ENCODE measurements at places on chromosomes 16 and 17. TPM values are rescaled to one million over a fixed set of nuclear protein-coding genes. Genes with fewer than 3 reads are reported as not detected.

The DLX4 gene
- not detected for total RNA-seq

DNA sequence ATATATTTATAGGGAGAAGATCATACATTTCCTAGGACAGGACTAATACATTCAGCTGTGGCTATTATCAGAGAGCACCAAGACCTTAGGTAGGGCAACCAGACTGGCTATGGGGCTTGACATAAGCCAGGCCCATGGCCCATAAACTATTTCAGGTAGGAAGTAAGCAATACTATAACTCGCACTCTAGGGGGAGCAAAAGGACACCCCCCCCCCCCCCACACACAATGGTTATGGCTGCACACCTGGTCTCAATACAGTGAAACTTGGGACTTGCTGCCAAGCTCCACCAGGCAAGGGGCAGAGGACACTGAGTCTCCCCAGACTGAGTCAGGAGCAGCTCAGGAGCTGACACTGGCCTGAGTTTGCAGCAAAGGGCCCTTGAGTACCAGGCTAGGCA, 348.9 kb upstream of the ASIC2 start:
- DNase-seq: no peak

DNA sequence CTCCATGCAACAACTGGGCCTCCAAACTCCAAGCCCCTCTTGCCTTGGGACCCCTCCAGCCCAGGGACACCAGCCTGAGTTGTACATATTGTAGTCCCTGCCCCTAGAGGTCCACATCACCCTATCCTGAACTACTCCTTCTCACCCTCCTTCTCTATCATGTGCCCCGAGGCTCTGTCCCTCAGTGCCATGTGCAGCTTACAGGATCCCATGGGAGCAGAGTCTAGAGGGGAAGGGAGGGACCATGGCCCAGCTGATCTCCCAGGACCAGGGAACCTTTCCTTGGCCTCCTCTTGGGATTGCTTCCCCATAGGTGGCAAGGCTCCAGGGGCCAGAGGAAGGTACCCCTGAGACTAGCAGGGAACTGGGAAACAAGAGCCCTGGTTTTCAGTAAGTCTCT, 35.3 kb downstream of the TMEM132E start:
- DNase-seq: no peak

GRCh38 chr17:66791347-66791746, 43.6 kb upstream of the CACNG5 start:
- DNase-seq: no peak

The PPP1R27 gene
- 0.65 TPM for total RNA-seq

The ZNF207 gene
- total RNA-seq: 148 TPM

- DNase-seq: no peak
Measured at GRCh38 chr16:67750466-67750865, 31.4 kb upstream of the GFOD2 start.

DNA sequence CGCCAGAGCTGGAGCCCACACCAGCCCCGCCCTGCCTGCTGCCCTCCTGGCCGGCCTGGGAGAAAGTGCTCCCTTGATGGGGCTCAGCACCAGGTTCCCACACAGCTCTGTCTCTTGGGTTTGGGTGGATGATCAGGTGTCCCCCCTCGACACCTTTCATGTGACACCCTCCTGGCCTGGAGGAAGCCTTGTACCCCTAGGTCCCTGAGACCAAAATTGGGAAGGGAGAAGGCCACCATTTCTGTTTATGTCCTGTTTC, 19.4 kb upstream of the PLLP start:
- no peak for DNase-seq

DNA sequence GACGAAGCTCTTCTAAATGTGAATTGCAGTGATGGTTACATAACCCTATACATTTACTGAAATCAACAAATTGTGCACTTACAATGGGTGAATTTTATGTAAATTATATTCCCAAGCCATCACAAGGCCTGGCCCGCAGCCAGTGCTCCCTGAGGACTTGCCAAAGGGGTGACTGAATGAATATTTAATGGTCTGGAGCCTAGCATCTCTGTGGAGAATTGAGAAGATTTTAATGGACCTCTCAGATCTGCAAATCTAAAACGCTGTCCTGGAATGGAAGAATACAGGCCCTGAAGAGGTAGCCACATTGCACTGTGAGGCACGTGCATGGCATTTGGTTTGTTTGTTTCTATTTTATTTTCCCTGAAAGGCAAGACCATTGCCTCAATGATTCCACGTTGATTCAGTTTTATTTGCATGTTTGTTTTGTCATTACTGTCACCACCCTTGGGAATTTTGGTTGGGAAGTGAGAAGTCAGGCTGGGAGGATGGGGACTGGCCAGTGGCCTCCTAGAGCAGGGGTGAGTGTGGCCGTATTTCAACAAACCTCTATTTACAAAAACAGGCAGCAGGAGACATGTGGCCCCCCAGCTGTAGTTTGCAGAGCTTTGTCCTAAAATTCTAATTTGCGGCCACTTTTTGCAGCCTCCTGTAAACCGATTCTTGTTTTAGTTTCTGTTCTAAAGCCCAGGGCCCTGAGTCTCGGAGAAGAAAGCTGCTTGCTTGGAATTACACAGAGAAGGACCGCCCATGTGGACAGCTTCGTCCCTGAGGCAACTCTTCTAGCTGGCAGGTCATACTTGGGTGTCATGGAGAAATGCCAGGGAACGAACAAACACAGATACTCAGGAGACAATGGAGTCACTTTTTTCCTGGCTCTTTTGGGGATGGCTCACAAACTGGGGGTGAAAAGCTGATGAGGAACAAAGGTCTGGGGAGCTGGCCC, 40.5 kb upstream of the GCSH start:
- DNase-seq: no peak

Data from astrocyte (in vitro differentiated cells and primary cell).